PC-9 (cell line): ENCODE measurements at places on chromosomes 13 and 19. TPM values are rescaled to one million over a fixed set of nuclear protein-coding genes. Genes with fewer than 3 reads are reported as not detected.

DNA sequence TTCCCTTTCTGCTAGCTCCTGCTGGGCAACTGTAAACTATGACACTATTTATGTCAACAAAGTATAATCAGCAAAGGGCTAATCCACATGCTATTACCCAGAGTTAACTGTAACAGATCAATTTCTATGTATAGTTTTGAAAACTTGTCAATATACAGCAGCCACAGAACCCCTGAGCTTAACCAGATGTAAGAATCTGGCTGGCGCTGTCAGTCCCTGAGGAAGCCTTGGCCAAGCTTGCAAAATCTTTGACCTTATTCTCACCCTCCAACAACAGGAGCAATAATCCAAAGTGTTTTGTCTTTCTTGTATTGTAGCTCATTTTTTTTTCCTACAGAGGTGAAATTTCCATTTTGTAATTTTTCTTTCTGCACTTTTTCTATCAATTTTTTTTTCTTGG is 1230.1 kb upstream of the SLC10A2 start:
- no peak for DNase-seq

- DNase-seq, result no peak
These were observed 5.0 kb upstream of the MTIF3 start for GRCh38 chr13:27455331-27455855.

- DNase-seq, result no peak
These were observed 72.6 kb upstream of the SERTM1 start for GRCh38 chr13:36601186-36601585.

DNA sequence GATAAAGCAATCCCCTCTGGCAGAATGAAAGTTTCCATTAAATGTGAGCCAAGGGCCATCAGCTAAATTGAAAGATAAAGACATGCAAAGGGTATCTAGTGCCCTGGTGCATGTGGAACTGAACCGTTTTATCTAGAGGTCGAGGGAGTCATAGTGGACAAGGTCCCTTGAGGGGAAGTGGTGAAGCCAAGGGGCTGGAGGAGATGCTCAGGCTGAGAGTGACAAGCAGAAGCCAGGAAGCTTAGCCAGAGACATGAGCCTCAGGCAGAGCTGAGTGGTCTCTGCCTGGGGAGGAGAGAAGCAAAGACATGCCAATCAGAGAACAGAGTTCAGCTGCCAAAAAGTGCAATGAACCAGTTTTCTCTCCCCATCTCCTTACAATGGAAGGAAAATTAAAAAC is 68.1 kb upstream of the SLC10A2 start:
- DNase-seq, result no peak

DNA sequence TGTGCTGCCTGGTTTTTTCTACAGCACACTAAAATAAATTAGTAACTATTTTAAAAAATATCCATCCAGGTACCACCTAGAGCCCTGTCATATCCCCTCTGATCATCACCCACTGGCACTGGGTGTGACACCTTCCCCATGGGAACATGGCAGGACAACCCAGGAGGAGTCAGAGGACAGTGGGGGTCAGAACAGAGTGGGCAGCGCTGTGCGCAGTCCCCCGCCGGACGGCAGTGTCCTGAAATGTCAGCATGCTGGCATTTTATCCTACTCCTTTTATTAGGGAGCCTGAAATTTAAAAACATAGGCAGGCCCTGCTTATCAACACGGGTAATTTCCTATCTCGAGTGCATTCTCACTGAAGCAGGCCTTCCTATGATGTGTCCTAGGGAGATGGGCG is 42.1 kb upstream of the GAS6 start:
- DNase-seq, result no peak

DNA sequence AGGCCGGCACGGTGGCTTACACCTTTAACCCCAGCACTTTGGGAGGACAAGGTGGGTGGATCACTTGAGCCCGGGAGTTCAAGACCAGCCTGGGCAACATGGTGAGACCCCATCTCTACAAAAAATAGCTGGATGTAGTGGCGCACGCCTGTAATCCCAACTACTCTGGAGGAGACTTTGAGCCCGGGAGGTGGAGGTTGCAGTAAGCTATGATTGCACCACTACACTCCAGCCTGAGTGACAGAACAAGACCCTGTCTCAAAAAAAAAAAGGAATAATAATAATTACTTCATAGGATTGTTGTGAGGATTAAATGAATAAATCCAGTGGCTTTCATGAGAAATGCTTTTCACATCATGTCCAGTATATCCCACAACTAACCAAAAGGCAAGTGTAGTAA is 8.0 kb downstream of the IGSF23 start:
- no peak for DNase-seq

GRCh38 chr13:110476220-110476617 is 85.3 kb downstream of the RAB20 start:
- no peak for DNase-seq

DNA sequence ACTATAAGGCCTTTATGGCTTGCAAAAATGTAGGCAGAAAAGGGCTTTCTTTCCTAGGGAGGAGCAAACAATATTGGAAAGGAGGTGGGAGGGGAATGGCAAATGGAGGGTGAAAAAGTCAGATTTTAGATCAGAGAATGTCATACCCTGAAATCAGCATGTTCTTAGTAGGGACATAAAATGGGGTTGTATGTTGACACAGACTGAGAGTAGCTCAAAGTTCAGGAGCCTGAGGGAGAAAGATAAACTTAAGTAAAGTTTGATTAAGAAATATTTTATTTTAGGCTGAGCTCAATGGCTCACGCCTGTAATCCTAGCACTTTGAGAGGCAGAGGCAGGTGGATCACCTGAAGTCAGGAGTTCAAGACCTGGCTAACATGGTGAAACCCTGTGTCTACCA is 83.8 kb downstream of the ZNF737 start:
- no peak for DNase-seq

The SERPINE3 gene
- not detected in 2 replicates for total RNA-seq

The LRRC4B gene
- total RNA-seq, result not detected in 2 replicates
